NCI-H2171 (cell line): ENCODE measurements at places on chromosomes 6 and 20.

- no peak for DNase-seq
Measured at GRCh38 chr6:148238713-148239112, 103.9 kb upstream of the SASH1 start.

GRCh38 chr20:1274485-1275311 lies 8.6 kb downstream of the SNPH start:
- peak; percentile 53 for DNase-seq

- DNase-seq, result peak; percentile 55
Measured at GRCh38 chr20:51354769-51355319, 187.7 kb downstream of the NFATC2 start.

- DNase-seq, result no peak
Measured at GRCh38 chr6:52098721-52099120, 11.3 kb upstream of the PKHD1 start.

GRCh38 chr6:2476376-2476775 lies 231.0 kb upstream of the GMDS start:
- DNase-seq, result no peak

DNA sequence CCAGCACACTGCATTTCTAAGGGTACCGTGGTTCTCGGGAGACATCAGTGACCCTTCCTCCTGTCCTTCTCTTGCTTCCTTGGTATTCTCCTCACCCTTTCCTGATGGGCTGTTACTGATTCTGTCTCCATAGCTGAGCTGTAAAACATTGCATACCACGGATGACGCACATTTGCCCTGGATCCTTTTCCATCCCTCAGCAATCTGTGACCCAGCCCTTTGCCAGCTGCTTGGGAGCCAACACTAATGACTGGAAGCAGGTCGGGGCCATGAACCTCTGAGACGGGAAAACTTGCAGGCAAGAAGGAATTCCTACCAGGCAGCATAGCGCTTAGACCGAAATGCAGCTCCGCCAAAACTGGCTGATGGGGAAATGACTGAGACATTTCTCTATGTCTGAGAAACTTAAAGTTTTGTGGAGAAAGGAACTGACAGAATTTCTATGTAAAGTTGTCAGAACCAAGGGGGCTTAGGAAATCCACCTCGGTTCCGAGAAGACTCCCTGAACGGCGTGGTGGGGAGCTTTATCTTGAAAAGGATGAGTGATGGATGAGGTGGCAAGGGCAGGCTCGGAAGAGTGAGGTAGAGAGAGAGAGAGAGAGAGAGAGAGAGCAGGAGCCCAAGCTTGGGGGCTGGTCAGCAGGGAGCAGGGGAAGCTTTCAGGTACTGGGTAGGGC lies 19.2 kb downstream of the TUBB2B start:
- DNase-seq, result no peak
